NCI-H1930 (cell line): ENCODE measurements at places on chromosomes 7 and 10.

- no peak for DNase-seq
Observed at GRCh38 chr7:158815800-158816128, 13.5 kb downstream of the ESYT2 start.

GRCh38 chr10:100370714-100371481, 23.9 kb downstream of the SCD start:
- no peak for DNase-seq

- DNase-seq, result no peak
Observed at GRCh38 chr7:113125728-113126127, 7.4 kb upstream of the SMIM30 start.

DNA sequence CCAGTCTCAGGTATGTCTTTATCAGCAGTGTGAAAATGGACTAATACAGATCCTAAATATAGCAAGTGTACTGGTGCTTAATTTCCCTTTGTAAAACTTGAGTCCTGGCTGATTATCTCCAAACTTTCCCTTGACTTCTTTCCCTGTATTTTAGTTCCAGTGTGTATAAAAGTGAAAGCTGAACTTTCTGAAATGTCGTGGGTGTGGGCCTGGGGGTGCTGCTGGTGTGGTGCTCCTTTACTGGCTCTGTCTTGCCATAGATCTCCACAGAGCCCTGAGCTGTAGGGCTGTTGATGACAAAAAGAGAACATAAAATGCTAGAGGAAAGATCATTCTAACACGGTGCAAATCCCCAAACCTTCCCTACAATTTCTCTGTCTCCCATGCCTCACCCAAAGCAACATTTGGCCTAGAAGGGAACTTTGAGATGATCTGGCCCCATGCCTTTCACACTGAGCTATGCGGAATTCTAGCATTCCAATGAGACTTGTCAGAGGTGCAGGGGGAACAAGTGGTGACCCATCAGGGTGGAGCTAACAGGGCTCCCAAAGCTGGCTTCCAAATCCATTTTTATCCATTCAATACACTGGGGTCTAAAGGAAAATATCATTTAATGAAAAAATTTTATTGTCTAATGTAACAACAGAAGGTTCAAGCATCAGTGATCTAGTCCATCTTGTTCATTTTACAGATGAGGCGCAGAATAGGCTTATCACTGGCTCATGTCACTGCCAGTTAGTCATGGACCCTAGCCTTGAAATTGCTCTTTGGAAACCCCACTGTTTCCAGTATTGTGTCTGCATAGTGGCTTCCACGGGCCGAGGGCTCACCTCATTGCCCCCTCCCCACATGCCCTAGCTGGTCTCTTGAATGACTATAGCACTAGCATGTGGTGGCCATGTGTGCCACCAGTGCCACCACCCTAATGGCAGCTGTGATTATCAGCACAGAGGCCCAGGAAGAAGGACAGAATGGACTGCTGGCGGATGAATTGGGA, 1000.9 kb downstream of the LRMDA start:
- DNase-seq, result no peak

DNA sequence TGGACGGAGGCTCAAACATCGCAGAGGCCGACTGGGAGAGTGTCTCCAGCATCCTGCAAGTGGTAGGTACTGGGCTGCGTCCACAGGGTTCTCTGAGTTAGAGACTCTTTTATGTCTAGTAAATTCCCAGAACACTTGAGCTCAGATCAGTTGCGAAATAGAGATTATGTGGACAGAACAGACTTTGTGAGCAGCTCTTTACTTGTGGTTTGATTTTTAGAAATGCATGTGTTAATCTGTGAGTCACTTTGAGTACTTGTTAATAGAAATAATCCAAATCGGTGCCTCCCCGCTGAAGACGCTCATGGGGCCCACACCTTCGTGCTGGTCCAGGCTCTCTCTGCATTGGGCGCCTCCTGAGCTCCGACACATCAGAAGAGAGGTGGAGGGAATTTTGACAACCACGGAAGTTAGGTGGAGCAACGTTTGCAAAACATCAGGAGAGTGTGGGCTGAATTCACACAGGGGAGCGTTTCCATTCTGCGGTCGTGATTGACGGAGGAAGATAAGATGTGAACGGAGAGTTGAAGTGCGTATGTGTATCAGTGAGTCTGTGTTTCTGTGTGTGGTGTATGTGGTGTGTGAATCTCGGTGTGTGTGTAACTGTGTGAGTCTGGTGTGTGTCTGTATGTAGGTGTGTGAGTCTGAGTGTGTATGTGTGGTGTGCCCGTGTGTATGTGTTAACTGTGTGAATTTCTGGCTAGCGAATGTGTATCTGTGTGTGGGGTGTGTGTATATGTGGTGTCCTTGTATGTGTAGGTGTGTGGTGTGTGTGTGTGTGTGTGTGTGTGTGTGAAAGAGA, 32.1 kb downstream of the PFKP start:
- no peak for DNase-seq

GRCh38 chr10:112750427-112751167, 199.4 kb upstream of the TCF7L2 start:
- no peak for DNase-seq
